ENCODE measurements at places on chromosomes 16 and 17. TPM values are rescaled to one million over a fixed set of nuclear protein-coding genes. Genes with fewer than 3 reads are reported as not detected.
A peak's percentile ranks its signal among the peaks of the same experiment; 100 is the strongest.

DNA sequence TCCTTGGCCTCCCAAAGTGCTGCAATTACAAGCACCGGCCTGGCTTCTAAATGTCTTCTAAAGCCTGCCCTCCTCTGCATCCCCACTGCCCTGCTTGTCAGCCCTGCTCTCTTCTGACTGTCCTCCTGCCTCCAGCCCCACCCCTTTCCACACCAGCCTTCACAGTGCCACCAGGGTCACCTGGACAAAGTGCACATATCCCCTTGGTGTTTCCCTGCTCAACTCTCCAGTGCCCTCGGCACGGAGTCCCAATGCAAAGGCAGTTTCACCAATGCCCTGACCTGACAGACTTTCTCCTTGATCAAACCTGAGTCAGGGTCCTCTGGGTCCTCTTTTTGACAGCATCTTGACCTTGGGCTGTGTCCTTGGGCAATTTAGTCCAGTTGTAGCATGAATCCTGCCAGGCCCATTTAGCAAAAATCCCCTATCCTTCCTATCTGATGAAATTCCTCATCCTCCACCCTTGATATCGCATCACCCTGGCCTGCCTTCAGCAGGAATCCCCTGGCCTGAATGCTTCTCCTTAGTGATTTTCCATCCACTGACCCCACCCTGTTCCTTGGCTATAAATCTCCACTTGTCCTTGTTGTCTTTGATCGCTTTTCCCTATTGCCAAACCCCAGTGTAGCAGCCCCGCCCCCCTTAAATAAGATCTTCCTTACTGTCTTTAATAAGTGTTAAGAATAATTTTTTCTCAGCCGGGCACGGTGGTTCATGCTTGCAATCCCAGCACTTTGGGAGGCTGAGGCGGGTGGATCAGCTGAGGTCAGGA, 42.7 kb upstream of the ETV4 start:
- no peak for DNase-seq
- no peak overlapping the region for H3K27ac ChIP-seq
- no peaks in the 10 kb centered on the region for H3K27me3 ChIP-seq
- peaks cover 10% of the 10 kb centered on the region for H3K4me1 ChIP-seq
- no peak overlapping the region for H3K4me3 ChIP-seq
- no peaks in the 10 kb centered on the region for H3K36me3 ChIP-seq

SPNS1 gene
- total RNA-seq = 72.0 TPM

ST3GAL2 gene
- total RNA-seq = 9.7 TPM

- DNase-seq = no peak
- no peaks in the 10 kb centered on the region for H3K4me1 ChIP-seq
- no peak overlapping the region for H3K27ac ChIP-seq
- no peaks in the 10 kb centered on the region for H3K36me3 ChIP-seq
- no peaks in the 10 kb centered on the region for H3K27me3 ChIP-seq
Measured at GRCh38 chr17:14545156-14545906, 244.4 kb downstream of the HS3ST3B1 start.

APOBR gene
- 2.4 TPM for total RNA-seq

- no peaks in the 10 kb centered on the region for H3K27me3 ChIP-seq
- H3K4me3 ChIP-seq = no peak overlapping the region
- no peak overlapping the region for H3K27ac ChIP-seq
- DNase-seq = no peak
- no peaks in the 10 kb centered on the region for H3K36me3 ChIP-seq
- H3K4me1 ChIP-seq = no peaks in the 10 kb centered on the region
Measured at GRCh38 chr17:27654136-27654535, 23.1 kb downstream of the LGALS9 start.

- no peak for DNase-seq
- H3K27ac ChIP-seq = no peak overlapping the region
- no peaks in the 10 kb centered on the region for H3K27me3 ChIP-seq
- no peaks in the 10 kb centered on the region for H3K4me1 ChIP-seq
- no peaks in the 10 kb centered on the region for H3K36me3 ChIP-seq
Measured at GRCh38 chr16:69934044-69934443, 17.1 kb upstream of the CLEC18A start.

- no peak overlapping the region for H3K4me3 ChIP-seq
- no peak for DNase-seq
- H3K4me1 ChIP-seq = no peaks in the 10 kb centered on the region
- H3K36me3 ChIP-seq = no peaks in the 10 kb centered on the region
Measured at GRCh38 chr17:72206376-72206775, 85.6 kb downstream of the SOX9 start.

MAFG gene
- 85.9 TPM for total RNA-seq

NBR1 gene
- 93.7 TPM for total RNA-seq

CCDC57 gene
- 138 TPM for total RNA-seq

CD300H gene
- total RNA-seq = not detected

GRCh38 chr16:1325673-1326371, 7.6 kb upstream of the BAIAP3 start:
- no peak overlapping the region for H3K4me3 ChIP-seq
- no peak for DNase-seq
- H3K36me3 ChIP-seq = no peaks in the 10 kb centered on the region
- H3K27ac ChIP-seq = no peak overlapping the region

DNA sequence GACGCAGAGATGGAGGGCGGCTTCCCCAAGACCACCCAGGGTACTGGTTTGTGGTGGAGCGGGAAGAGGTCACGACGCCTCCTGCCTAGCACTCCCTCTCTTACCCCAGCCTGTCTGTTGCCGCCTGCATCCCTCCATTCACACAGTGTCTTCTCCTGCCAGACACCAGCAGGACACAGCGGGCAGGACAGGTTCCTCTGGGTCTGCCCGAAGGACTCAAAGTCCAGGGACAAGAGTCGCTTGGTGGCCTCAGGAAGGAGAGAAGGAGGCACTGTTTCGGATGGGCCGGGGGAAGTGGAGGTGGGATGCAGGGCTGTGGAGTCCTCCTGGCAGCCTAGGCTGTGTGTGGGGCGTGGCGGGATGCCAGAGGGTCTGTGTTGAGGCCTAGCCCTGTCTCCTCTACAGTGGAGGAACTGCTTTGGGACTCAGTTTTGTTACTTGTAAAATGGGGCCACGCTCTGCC, 19.6 kb upstream of the TNS4 start:
- DNase-seq = no peak
- H3K27ac ChIP-seq = peak overlapping the region; percentile 81
- no peaks in the 10 kb centered on the region for H3K27me3 ChIP-seq
- no peak overlapping the region for H3K4me3 ChIP-seq

VPS4A gene
- 25.4 TPM for total RNA-seq

NKD1 gene
- 0.83 TPM for total RNA-seq

DNA sequence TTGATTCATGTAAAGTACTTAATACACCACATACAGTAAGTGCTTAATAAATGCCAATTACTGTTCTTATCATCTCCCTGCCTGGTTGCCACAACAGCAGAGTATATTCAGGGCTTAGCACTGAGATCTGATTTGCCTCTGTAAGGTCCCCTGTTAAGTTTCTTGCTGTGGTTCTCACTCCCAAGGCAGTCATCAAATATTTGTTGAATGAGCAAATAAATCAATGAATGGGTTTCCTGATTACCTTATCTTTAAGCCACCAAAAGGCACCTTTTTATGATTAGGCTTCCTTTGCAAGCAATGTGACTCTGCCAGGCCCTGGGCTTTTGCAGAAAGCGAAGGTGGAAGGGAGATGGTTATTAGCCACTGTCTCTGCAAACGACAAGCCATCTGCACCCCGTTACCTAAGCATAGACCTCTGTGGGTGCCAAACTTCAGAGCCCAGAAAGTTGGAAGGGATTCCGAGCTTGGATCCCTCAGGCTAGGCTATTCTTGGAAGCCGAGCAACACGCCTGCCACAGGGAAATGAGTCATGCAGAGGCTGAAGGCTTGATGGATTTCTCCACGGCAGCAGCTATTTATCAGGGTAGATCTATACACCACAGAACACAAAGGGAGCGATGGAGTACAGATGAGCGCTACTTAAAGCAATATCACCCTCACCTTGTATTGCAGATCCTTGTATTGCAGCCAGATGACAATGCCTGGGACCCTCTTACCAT, 102.0 kb downstream of the GRIN2A start:
- H3K4me3 ChIP-seq = no peak overlapping the region
- H3K27me3 ChIP-seq = no peaks in the 10 kb centered on the region
- DNase-seq = peak; percentile 86
- H3K36me3 ChIP-seq = no peaks in the 10 kb centered on the region
- peaks cover 41% of the 10 kb centered on the region for H3K4me1 ChIP-seq

GRCh38 chr17:50146230-50146926, 4.1 kb downstream of the PPP1R9B start:
- no peak overlapping the region for H3K4me3 ChIP-seq
- peaks cover 26% of the 10 kb centered on the region for H3K36me3 ChIP-seq
- H3K27ac ChIP-seq = no peak overlapping the region
- peaks cover 51% of the 10 kb centered on the region for H3K4me1 ChIP-seq
- no peaks in the 10 kb centered on the region for H3K27me3 ChIP-seq
- no peak for DNase-seq

GRCh38 chr17:75319904-75320691, 30.9 kb upstream of the SLC25A19 start:
- H3K4me1 ChIP-seq = no peaks in the 10 kb centered on the region
- H3K27ac ChIP-seq = no peak overlapping the region
- no peak overlapping the region for H3K4me3 ChIP-seq
- H3K27me3 ChIP-seq = no peaks in the 10 kb centered on the region
- no peaks in the 10 kb centered on the region for H3K36me3 ChIP-seq
- no peak for DNase-seq

NR1D1 gene
- 10.7 TPM for total RNA-seq

- DNase-seq = no peak
- no peaks in the 10 kb centered on the region for H3K4me1 ChIP-seq
- H3K4me3 ChIP-seq = no peak overlapping the region
- H3K36me3 ChIP-seq = no peaks in the 10 kb centered on the region
Measured at GRCh38 chr17:80955078-80955477, 36.6 kb upstream of the CHMP6 start.

GRCh38 chr16:47309581-47310312, 151.1 kb downstream of the ITFG1 start:
- DNase-seq = no peak
- H3K36me3 ChIP-seq = no peaks in the 10 kb centered on the region
- no peak overlapping the region for H3K27ac ChIP-seq
- H3K4me1 ChIP-seq = no peaks in the 10 kb centered on the region
- H3K4me3 ChIP-seq = no peak overlapping the region
- no peaks in the 10 kb centered on the region for H3K27me3 ChIP-seq

DUS1L gene
- 138 TPM for total RNA-seq

GRCh38 chr17:58391302-58391984, 25.9 kb downstream of the RNF43 start:
- peaks cover 33% of the 10 kb centered on the region for H3K27me3 ChIP-seq
- no peaks in the 10 kb centered on the region for H3K36me3 ChIP-seq
- no peak overlapping the region for H3K4me3 ChIP-seq
- DNase-seq = peak; percentile 86

STXBP4 gene
- 6.2 TPM for total RNA-seq

- no peak overlapping the region for H3K27ac ChIP-seq
- no peak overlapping the region for H3K4me3 ChIP-seq
- no peak for DNase-seq
Measured at GRCh38 chr17:47633996-47634395, 15.7 kb upstream of the KPNB1 start.

TEX19 gene
- 0.24 TPM for total RNA-seq

DNA sequence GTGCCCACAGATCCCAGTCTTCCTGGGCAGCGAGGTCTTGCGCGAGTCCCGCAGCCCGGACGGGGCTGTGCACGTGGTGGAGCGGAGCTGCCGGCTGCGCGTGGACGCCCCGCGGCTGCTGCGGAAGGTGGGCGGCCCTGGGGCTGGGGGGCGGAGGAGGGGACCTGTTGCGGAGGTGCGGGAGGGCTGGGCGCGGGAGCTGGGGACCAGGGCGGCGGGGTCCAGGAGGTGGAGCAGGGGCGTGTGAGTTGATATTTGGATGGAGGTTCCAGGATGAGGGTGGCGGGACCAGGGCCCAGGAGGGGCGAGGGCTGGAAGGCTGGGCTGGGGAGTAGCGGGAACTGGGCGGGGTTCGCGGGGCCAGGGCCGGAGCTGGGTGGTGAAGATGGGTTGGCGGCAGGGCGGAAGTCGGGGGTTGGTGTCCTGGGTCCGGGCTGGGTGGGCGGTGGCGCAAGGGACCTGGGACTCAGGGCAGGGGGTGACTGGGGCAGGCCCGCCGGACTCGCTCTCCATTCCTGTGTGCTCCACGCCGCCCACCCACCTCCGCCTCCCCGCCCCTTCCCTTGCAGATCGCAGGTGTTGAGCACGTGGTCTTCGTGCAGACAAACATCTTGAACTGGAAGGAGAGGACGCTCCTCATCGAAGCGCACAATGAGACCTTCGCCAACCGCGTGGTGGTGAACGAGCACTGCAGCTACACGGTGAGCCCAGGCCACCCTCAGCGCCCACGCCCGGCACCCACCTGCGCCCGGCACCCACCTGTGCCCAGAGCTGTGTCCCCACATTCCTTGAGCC, 29.6 kb downstream of the SEC14L5 start:
- H3K27me3 ChIP-seq = peaks cover 48% of the 10 kb centered on the region
- no peak for DNase-seq

PPM1E gene
- total RNA-seq = 0.05 TPM

GRCh38 chr17:79944251-79944812, 91.3 kb downstream of the TBC1D16 start:
- no peak overlapping the region for H3K27ac ChIP-seq
- no peaks in the 10 kb centered on the region for H3K4me1 ChIP-seq

DNA sequence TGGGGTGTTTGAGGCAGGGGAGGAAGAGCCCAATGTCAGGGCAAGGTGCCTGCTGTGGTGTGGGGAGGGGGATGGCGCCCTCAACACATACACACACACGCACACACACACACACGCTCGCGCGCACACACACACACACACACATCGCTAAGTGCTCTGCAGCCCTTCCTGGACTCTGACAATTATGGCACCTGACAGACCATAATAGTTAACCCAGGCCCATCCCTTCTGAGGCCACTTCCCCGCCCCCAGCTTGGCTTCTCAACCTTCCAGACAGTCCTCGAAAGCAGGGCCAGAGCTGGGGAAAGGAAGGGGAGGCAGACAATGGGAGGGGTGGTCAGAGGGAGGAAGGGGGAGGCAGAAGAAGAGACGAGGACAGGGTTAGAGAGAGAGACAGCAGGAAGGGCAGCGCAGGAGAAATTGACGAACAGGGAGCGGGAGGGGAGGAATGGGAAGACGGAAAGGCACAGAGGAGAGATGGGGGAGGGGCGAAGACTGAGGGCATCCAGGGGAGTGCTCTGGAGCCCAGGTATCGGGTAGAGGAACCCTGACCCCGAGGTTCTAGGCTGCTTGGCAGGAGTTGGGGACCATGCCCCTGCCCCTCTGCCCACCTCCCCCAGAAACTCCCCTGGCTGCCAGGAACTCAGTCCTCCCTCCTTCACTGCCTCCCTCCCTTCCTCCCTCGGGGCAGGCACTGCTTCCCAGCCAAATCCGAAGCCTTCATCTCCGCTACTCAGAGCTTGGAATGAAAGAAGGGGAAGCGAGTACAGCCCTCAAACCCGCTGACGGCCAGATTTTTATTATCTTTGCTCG, 4.0 kb downstream of the SRCIN1 start:
- H3K27ac ChIP-seq = no peak overlapping the region
- no peaks in the 10 kb centered on the region for H3K36me3 ChIP-seq
- H3K27me3 ChIP-seq = no peaks in the 10 kb centered on the region
- DNase-seq = no peak

DNA sequence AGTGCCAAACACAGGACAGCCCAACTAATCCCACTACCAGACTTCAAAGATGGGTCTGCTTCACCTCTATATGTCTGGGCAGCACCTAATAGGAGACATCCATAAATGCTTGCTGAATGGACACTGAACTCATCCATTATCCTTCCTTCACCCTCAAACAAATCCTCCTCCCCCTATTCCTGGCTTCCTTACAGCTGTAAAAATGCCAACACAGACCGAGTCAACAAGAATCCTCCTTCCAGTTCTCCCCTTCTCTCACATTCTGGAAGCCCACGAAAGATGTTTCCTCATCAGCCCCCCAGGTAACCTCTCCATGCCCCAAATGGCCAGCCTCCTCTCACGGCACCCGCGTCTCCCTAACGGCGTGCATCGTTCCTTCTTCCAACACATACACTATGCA, 12.3 kb downstream of the PELP1 start:
- no peak overlapping the region for H3K27ac ChIP-seq
- no peak overlapping the region for H3K4me3 ChIP-seq
- peaks cover 13% of the 10 kb centered on the region for H3K36me3 ChIP-seq
- H3K4me1 ChIP-seq = no peaks in the 10 kb centered on the region
- DNase-seq = no peak

KAT2A gene
- 47.6 TPM for total RNA-seq
